Airway epithelial cell (primary cell): ENCODE measurements at places on chromosomes 11 and 22. TPM values are rescaled to one million over a fixed set of nuclear protein-coding genes. Genes with fewer than 3 reads are reported as not detected.

The OPCML gene
- total RNA-seq: not detected in 2 replicates

The NXPE1 gene
- total RNA-seq: not detected in 2 replicates

The BTBD18 gene
- not detected in 2 replicates for total RNA-seq

The OR9Q2 gene
- total RNA-seq: not detected in 2 replicates

The GTSE1 gene
- total RNA-seq: 4.6 and 9.2 TPM in 2 replicates

The GPHA2 gene
- not detected in 2 replicates for total RNA-seq

The CDCA5 gene
- 13.9 and 14.8 TPM in 2 replicates for total RNA-seq

The RASD2 gene
- not detected in 2 replicates for total RNA-seq

The RIMBP3B gene
- 0.14 TPM in 2 replicates for total RNA-seq

The ANKK1 gene
- 0.88 and 1.2 TPM in 2 replicates for total RNA-seq

The APOBEC3B gene
- total RNA-seq: 0.70 and 1.3 TPM in 2 replicates

The NLRP6 gene
- not detected in 2 replicates for total RNA-seq

The POLR2L gene
- 149 and 226 TPM in 2 replicates for total RNA-seq
